ENCODE measurements at places on chromosomes 4 and X.

- DNase-seq = no peak
These were observed 4.6 kb downstream of the DUSP9 start for GRCh38 chrX:153651540-153652079.

DNA sequence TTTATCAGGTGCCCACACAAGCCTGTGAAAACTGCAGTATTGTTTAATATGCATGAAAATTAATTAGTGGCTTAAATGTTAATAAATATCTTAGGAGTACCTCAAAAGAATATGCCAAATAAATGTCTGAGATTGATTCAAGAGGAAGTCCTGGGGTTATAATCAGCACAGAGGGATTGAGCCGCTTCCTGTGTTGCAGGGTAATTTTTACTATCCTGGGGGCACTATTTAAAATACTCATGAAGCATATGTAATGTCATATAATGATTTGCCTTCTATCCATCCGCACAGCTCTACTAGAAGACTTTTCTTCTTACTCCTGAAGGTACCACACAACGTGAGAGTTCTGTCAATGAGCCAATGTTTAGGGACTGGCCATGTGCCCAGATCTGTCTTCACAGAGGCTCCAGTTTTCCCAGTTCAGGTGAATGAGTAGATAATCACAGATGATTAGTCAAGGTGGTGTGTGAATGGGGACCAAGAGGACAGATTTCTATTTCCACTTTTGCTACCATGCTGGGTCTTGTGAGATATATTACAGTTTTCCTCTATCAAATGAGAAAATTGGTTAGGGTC, 233.3 kb downstream of the USP46 start:
- no peak for DNase-seq

DNA sequence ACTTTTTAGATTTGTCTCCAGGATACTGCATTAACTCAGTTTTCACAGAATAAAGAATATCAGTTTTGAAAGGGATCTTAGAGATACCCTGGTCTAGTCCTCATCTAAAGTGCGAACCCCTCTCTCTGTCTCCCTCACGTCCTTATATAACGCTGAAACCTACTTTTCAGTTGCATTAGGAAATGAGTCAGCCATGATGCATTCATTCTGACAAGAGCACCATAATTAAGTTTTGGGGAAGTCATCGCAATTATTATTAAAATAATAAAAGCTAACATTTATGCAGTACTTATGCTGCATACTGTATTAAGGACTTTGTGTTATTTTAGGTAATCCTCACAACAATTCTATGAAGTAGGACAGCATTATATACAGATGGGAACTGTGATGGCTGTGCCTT, 116.1 kb downstream of the REELD1 start:
- DNase-seq = no peak

- no peak for DNase-seq
These were observed 5.8 kb downstream of the RPS4X start for GRCh38 chrX:72271091-72271788.

DNA sequence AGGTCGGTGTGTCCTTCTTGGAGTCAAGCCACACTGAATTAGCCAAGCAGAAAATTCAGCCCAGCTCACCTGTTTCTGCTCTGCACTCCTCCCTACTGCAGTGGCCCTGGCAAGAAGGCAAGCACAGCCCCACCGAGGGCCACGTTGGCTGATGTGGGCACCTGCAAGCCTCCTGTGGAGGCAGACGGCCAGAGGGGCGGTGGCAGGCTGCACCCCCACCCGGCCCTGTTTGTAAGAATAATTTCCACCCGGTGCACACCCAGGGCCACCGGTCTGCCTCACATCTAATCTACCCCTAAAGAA, 18.8 kb downstream of the PPP2R2C start:
- DNase-seq = no peak

- DNase-seq = no peak
These were observed 44.7 kb upstream of the TET2 start for GRCh38 chr4:105102016-105102415.

DNA sequence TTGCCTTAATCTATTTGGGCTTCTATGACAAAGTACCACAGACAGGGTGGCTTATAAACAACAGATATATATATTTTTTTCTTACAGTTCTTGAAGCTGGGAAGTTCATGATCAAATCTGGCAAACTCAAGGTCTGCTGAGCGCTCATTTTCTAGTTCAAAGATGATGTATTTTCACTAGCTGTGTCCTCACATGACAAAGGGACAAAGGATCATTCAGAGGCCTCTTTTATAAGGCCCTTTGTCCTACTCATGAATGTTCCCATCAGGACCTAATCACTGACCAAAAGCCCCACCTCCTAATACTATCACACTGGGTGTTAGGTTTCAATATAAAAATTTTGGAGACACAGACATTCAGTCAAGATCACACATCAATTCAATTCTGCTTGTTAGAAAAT, 2025.2 kb downstream of the PCDH7 start:
- no peak for DNase-seq

DNA sequence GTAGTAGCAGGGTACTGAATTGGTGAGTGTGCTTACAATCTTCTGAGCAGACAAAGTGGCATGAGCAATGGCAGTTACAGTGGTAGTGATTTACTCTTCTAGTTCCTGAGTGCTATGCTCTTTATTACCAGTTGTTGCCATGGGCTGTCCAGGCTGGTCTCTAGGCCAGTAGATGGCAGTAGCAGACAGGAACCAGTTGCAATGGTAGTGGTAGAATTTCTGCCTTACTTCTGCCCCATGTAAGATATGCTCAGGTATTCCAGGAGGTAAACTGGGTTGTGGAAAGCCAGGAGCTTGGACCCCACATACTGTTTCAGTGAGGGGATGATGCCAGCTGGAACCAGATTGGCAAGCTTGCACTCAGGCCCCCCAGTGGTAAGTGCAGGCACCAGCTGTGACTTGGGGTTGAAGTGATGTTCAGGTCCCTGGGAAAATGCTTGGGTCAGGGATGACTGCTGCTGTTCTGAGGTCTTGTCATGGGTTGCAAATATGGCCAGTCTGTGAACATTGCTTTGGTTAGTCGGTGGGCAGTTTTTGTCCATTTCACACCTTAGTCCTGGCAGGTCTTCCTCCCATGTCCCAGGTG, 63.0 kb upstream of the ZXDB start:
- DNase-seq = no peak

DNA sequence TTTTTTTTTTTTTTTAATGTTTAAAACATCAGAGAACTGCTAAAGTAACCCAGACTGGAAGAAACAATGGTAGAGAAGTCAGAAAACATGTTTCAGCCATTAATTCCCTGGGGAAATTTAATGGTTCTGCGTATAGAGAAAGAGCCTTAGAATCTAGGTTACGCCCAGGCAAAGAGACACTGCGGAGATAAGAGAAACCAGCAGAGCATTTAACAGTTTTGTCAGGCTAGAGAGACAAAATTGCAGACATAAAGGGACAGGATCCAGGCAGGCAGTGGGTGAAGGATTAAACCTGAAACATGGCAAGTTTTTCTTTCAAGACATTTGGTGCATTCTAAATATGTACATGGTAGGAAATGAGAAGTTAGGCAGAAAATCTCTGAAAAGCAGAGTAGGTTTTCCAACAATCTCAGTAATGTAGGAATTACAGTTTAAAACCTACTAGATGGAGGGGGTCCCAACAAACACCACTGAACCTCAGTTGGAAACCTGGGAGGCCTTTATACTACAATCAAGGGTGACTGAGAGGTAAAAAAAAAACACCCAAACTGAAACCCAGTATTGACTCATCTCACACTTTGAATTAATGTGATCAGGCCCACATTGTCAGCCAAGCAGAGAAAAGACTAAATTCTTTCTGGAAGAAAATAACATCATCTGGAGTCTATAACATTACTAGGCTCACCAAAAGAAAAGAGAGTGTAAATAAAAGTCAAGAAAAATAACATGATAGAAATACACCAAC, 254.2 kb upstream of the NWD2 start:
- DNase-seq = no peak

DNA sequence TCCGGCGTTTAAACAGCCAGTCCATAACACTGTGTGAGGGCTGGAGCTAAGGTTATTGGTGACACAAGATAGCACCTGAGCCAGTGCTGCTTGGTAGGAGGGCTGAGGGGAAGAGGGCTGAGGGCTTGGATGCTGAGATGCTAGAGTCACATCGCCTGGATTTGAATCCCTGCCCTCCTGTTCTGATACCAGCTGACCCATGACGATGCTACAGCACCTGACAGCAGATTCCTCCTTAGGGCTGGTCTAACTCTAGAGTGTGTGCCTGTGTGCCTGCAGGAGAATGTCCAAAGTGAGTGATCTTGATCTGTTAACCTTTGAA, 102.5 kb downstream of the PTTG2 start:
- DNase-seq = no peak

DNA sequence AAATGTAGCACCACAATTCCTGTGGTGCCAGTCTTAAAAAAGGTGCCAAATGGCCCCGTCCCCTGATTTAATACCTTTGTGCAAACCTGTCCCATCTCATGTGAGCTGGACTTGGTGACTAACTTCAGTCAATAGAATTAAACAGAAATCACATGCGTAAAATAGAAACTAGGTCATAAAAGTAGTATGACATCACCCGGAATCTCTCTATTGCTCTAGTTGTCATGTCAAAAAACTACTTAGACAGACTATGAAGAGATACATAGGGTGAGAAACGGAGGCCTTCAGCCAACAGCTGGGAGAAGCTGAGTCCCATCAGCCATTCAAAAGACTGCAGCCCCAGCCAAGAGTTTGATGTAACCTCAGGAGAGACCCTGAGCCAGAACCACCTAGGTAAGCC, 293.5 kb upstream of the HS3ST1 start:
- no peak for DNase-seq

DNA sequence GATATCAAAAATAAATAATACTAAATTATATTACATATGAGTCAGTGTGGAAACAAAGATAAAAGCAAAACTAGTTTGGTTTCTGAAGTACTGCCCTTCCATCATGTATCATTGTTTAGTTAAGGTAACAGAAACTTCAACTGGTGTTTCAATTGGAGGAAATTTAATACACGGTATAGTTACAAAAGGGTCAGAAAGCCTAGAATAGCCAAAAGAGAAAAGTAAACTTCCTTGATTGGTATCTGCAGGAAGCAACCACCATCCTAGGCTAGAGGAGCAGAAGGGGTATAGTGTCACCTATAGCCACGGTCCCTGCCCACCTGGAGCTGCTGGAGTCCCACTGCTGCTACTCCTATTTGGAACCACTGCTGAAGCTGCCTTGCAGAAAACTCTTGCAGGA, 185.6 kb downstream of the SLC7A11 start:
- no peak for DNase-seq
